ENCODE measurements at places on chromosomes 1 and 21.
A peak's percentile ranks its signal among the peaks of the same experiment; 100 is the strongest.

GRCh38 chr1:22870201-22870871 lies 102.3 kb downstream of the LACTBL1 start:
- no peak for DNase-seq

- no peak for DNase-seq
Measured at GRCh38 chr1:17282836-17283235, 25.2 kb upstream of the PADI4 start.

DNA sequence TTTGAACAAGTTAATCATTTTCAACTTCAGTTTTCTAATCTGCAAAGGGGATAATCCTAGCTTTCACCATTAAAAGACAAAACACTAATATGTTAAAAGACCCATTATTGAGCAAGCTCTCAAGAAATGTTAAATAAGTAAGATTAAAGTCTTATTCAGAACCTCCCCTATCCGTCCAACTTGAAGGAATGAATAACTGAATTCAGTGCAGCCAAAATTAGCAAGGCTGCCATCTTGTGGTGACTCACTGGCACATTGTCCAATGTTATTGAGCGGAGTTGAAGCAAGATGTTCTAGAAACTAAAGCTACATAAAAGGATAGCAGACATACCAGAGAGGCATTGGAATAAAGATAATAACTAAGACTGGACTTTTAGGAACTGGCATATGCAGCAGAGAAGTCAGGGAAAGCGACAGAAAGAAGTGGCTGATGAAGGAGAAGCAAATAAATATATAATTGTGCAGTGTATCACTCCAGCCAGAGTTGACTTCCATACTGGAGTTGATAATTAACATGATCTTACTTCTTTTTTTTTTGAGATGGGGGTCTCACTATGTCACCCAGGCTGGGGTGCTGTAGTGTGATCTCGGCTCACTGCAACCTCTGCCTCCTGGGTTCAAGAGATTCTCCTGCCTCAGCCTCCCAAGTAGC lies 8.2 kb upstream of the CAP1 start:
- DNase-seq, result peak; percentile 66

GRCh38 chr1:12601700-12602658 lies 16.0 kb downstream of the DHRS3 start:
- no peak for DNase-seq

DNA sequence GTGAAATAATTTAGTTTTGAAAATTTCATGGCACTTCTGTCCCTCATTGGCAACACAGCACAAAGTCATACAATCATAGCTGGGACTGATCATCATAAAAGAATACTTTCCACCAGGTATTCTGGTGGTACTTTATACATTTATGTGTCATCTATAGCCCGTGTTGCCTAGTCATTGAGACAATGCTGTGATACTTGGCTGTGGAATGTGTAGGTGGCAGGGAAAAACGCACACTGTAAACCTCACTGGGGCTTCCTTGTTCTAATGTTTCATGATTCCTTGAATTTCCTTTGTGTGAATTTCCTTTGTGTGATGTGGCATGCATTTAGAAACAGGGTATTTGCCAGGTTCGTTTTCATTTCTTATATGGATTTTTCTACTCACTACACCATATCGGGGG lies 118.3 kb downstream of the FMN2 start:
- DNase-seq, result no peak

- DNase-seq, result no peak
Measured at GRCh38 chr1:65221638-65222339, 73.8 kb downstream of the AK4 start.

DNA sequence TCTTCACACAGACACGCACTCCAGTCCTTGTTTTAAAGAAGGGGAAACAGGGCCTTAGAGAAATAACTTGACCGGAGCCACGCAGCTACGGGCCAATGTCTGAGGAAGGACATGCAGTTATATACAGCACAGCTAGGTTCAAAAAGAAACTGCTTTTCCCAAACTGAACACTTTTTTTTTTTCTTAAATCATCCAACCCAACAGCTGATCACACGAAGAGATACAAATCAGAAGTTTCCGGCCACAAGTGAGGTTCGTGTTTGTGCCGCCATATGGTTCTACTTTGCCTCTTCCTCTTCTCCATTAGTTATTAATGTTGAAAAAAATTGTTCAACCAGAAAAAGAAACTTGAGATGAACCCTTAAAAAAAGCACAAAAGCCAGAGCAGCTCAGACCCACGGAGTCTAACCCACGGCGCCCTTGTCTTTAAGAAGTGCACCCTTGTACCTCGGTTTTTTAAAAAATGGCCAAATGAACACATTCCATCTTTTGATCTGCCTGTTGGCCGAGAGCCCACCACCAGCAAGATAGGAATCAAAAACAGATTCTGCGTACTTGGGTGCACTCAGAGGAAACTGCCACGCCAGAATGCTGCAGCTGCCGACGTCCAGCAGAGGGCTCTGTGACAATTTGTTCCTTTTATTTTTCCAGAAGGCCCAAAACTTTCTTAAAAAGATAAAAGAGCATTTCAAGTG lies 78.9 kb downstream of the SLC66A1 start:
- peak; percentile 90 for DNase-seq
